Activated T-cell treated with anti-CD3 and anti-CD28 coated beads, Interleukin-2, amount 50 U/mL, for 72 hours (primary cell): ENCODE measurements at places on chromosomes 11 and 22. TPM values are rescaled to one million over a fixed set of nuclear protein-coding genes. Genes with fewer than 3 reads are reported as not detected.

GAL gene
- 0.53 TPM for total RNA-seq

NLRP10 gene
- total RNA-seq = not detected

CNTF gene
- total RNA-seq = 5.0 TPM

TRIM51 gene
- total RNA-seq = not detected

TUB gene
- 0.10 TPM for total RNA-seq

ANO1 gene
- total RNA-seq = not detected

GRCh38 chr22:20012741-20013331, 3.8 kb downstream of the ARVCF start:
- no peak overlapping the region for H3K27ac ChIP-seq
- DNase-seq = no peak
- no peaks in the 10 kb centered on the region for H3K36me3 ChIP-seq
- peaks cover 13% of the 10 kb centered on the region for H3K27me3 ChIP-seq

DNA sequence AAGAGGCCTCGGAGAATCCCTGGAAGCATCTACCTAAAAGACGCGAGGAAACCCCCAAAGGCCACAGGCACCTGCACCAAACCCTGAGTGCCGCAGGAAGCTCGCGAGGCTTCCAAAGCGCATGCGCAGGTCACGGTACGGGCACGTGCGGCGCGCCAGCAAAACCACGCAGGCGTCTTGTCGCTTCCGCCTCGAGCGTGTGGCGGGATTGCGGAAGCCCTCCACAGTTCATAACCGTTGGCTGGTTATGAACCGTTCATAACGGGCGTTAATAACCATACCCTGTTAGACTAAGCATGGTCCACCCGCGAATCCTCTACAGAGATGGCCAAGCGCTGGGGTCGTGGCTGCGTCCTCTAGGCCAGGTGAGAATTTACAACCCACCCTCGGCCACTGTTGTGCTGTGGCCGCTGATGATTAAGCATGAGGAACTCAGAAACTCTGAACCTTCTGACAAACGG, 46.4 kb downstream of the MORC2 start:
- peak overlapping the region; percentile 81 for H3K4me3 ChIP-seq
- peaks cover 6% of the 10 kb centered on the region for H3K36me3 ChIP-seq
- H3K27ac ChIP-seq = peak overlapping the region; percentile 94
- no peaks in the 10 kb centered on the region for H3K27me3 ChIP-seq

DNA sequence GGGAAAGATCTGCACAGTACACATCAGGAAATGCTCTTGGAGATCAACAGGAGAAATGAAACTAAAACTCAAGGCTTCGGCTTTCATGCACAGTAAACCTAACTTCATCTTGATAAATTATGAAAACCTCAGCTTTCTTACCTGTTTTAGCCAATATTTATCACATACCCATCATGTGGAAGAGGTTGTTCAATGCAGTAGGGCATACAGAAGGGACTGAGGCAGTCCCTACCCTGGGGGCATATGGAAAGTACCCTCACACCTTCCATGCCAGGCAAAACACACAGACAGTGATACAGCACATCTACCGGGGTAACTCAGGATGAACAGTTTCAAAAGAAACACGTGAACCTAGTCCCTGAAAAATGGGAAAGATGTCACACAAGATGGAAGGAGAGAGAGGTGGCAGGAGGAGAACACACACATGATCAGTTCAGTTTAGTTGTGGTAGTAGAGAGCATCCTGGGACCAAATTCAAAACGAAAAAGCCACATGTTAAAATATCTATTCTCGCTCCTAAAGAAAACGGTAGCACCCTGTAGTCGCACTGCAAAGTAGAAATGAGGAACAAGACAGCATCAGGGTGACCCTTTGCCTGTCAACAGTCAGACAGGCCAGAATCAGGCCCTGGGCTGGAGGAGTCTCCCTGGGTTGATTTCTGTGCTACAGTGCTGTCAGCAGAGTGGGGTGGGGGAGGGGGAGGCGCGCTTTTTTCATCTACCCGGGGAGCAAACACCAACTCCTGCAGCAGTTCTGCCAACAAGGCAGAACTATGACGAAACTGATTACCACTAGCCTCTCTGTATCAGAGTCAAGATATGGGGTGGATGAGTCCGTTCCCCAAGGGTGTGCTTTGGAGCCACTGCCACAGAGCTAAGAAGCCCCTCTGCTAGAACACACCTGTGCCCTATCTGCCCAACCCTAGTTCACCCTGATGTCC, 1.3 kb downstream of the HIRA start:
- H3K36me3 ChIP-seq = peaks cover 5% of the 10 kb centered on the region
- peak overlapping the region; percentile 96 for H3K27ac ChIP-seq
- peak; percentile 26 for DNase-seq
- peak overlapping the region; percentile 93 for H3K4me3 ChIP-seq

GRCh38 chr11:6606471-6607189, 3.1 kb downstream of the ILK start:
- H3K27me3 ChIP-seq = no peaks in the 10 kb centered on the region
- H3K36me3 ChIP-seq = peaks cover 18% of the 10 kb centered on the region
- H3K4me3 ChIP-seq = no peak overlapping the region
- peaks cover 38% of the 10 kb centered on the region for H3K4me1 ChIP-seq
- peak overlapping the region; percentile 49 for H3K27ac ChIP-seq

DNA sequence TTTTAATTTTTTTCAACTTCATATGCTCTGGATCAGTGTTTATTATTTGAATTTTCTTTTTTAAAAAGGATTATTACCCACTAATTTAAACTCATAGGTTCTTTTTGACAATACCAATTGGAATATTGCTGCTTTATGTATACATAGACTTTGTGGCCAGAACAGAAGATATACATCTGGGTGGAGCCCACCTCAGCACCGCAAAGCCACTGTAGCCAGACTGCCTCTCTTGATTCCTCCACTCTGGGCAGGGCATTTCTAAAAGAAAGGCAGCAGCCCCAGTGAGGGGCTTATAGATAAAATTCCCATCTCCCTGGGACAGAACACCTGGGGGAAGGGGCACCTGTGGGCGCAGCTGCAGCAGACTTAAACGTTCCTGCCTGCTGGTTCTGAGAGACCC, 10.6 kb upstream of the C11orf58 start:
- H3K36me3 ChIP-seq = peaks cover 2% of the 10 kb centered on the region
- H3K4me3 ChIP-seq = no peak overlapping the region
- no peak overlapping the region for H3K27ac ChIP-seq
- H3K27me3 ChIP-seq = peaks cover 8% of the 10 kb centered on the region
- DNase-seq = no peak

GRCh38 chr22:38455530-38456271, 702 bp upstream of the KCNJ4 start:
- peaks cover 6% of the 10 kb centered on the region for H3K4me1 ChIP-seq
- no peak overlapping the region for H3K27ac ChIP-seq
- peak; percentile 47 for DNase-seq
- peaks cover 82% of the 10 kb centered on the region for H3K27me3 ChIP-seq

DNA sequence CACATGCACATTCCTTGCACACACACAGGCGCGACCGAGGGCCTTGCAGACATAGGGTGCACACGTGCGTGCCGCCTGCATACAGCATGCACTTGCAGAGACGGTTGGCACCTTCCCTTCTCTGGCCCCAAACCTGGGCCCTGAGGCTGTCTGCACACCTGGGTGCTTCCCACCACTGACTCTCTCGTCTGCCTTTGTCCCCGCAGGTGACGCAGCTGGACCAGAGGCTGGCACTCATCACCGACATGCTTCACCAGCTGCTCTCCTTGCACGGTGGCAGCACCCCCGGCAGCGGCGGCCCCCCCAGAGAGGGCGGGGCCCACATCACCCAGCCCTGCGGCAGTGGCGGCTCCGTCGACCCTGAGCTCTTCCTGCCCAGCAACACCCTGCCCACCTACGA, 38.0 kb downstream of the CDKN1C start:
- no peaks in the 10 kb centered on the region for H3K27me3 ChIP-seq
- no peak overlapping the region for H3K4me3 ChIP-seq
- no peaks in the 10 kb centered on the region for H3K4me1 ChIP-seq
- no peaks in the 10 kb centered on the region for H3K36me3 ChIP-seq
- no peak overlapping the region for H3K27ac ChIP-seq

GRCh38 chr11:7418061-7418460, 67.2 kb upstream of the OLFML1 start:
- H3K4me3 ChIP-seq = no peak overlapping the region
- no peaks in the 10 kb centered on the region for H3K36me3 ChIP-seq
- no peak overlapping the region for H3K27ac ChIP-seq
- no peak for DNase-seq
- H3K4me1 ChIP-seq = peaks cover 9% of the 10 kb centered on the region

- no peak overlapping the region for H3K4me3 ChIP-seq
- no peak overlapping the region for H3K27ac ChIP-seq
- H3K36me3 ChIP-seq = peaks cover 14% of the 10 kb centered on the region
- H3K4me1 ChIP-seq = no peaks in the 10 kb centered on the region
- no peaks in the 10 kb centered on the region for H3K27me3 ChIP-seq
- DNase-seq = no peak
These were observed 203.8 kb downstream of the DLG2 start for GRCh38 chr11:85423316-85423715.

GRCh38 chr11:70834277-70834940, 418.0 kb downstream of the SHANK2 start:
- DNase-seq = no peak
- H3K4me3 ChIP-seq = no peak overlapping the region
- no peaks in the 10 kb centered on the region for H3K4me1 ChIP-seq
- H3K36me3 ChIP-seq = no peaks in the 10 kb centered on the region

GRCh38 chr11:38867338-38867737, 2269.3 kb upstream of the RAG2 start:
- DNase-seq = no peak
- no peaks in the 10 kb centered on the region for H3K27me3 ChIP-seq
- no peaks in the 10 kb centered on the region for H3K4me1 ChIP-seq
- H3K27ac ChIP-seq = no peak overlapping the region
